ENCODE measurements at places on chromosomes 6 and 20.
A peak's percentile ranks its signal among the peaks of the same experiment; 100 is the strongest.

DNA sequence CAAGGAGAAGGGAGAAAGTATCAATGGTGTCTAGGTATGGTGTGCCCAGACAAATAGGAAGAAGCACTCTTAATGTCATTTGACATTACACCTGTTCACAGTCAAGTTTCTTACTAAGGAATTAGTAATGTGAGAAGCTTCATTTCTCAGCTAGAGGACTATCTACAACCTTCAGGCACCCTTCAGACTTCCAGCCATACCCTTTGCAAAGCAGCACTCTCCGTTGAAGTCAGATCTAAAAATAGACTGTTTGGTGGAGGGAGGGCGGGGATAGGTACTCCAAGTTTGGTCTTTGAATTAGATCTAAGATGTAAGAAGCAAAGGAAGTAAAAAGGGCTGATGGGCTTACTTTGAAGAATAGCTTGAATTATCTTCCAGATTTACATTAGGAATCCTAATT is 311.1 kb downstream of the SLC35F1 start:
- no peak for DNase-seq

GRCh38 chr20:57030611-57031600 is 235.5 kb downstream of the BMP7 start:
- DNase-seq: peak; percentile 86

- no peak for DNase-seq
These were observed 144.0 kb upstream of the SLC35B3 start for GRCh38 chr6:8579372-8579771.

GRCh38 chr6:144062786-144063185 is 32.6 kb downstream of the SF3B5 start:
- DNase-seq: no peak

DNA sequence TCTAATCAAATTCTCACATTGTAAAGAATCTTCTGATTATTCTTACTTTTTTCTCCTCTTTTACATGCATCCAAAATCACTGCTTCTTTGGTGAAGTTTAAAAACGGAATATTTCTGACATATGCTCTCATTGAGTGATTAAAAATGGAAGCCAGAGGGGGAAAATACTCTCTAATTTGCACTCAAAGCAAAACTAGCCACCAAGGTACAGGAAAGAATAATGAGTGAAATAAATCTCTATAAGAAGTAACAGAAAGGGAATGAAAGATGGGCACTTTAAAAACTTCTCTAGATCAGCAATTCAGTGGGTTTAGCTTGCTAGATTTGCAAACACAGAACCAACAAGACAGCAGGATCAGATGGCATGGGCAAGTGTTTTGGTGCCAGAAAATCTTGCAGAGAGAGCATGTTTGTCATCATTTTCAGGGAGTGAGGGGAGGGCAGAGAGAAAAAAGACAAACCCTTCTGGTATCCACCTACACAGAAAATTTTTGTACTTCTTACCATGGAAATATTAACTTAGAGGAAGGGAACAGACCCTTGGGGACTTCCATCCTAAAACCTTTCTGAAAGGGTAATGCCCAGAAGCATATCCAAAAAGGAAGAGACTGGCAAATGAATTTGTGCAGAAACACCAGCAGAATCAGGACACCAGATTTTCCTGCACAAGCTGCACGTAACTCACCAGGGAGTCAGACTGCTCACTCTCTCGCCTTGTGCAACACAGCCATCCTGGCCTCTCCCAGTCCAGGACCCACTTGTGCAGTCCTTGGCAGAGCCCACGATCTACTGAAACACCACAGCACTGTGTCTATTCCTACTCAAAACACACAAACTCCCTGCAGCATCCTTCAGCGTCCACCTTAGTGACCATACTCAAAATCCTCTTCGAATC is 270.2 kb upstream of the PRDM1 start:
- no peak for DNase-seq

DNA sequence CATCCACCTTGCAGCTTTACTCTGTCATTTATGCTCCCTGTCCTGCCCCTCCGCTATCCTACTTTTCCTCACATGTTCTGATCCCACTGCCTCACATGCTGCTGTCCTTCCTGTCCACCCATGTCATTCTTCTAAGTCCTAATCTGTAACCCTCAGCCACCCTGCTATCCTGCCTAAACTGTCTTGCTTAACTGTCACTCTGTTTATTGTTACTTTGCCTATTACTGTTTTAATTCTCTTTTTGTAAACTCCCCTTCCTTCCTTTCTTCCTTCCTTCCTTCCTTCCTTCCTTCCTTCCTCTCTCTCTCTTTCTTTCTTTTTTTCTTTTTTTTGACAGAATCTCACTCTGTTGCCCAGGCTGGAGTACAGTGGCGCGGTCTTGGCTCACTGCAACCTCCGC is 1.4 kb downstream of the CUL9 start:
- no peak for DNase-seq

DNA sequence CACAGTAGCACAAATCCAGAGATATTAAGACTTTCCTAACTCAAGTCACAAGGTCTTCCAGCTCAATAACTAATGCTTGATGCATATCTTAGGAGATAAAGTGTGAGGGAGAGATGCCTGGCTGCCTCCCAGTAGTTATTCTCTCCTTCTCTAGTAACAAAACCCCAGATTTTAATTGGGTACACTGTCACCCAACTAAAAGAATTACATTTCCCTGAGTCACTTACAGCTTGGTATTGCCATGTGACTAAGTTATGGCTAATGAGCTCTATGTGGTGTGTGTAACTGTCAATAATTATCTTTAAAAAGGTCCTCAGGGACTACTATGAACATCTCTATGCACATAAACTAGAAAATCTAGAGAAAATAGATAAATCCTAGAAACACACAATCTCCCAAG is 32.0 kb downstream of the KIF6 start:
- no peak for DNase-seq

- no peak for DNase-seq
These were observed 979 bp downstream of the ZNF133 start for GRCh38 chr20:18289306-18289705.
